ENCODE measurements at places on chromosomes 13 and 19. TPM values are rescaled to one million over a fixed set of nuclear protein-coding genes. Genes with fewer than 3 reads are reported as not detected.

LRRC8E gene
- 1.6 TPM for total RNA-seq

WDR87 gene
- not detected for total RNA-seq

CPAMD8 gene
- total RNA-seq, result 2.2 TPM

MEDAG gene
- total RNA-seq, result 30.2 TPM

HRC gene
- not detected for total RNA-seq

ZNF793 gene
- 3.8 TPM for total RNA-seq

MYCBP2 gene
- 85.8 TPM for total RNA-seq

ZNF468 gene
- total RNA-seq, result 16.3 TPM

NCR1 gene
- total RNA-seq, result not detected

TMEM238 gene
- total RNA-seq, result 0.35 TPM

FFAR3 gene
- not detected for total RNA-seq

ZNF816 gene
- 4.9 TPM for total RNA-seq

TNNI3 gene
- total RNA-seq, result not detected

TUBA3C gene
- total RNA-seq, result not detected

ERICH4 gene
- not detected for total RNA-seq

SPRED3 gene
- total RNA-seq, result 15.7 TPM

CYP4F12 gene
- total RNA-seq, result not detected

FCAR gene
- not detected for total RNA-seq

RNF225 gene
- total RNA-seq, result 0.58 TPM

ONECUT3 gene
- total RNA-seq, result not detected

SYCN gene
- total RNA-seq, result not detected

ZNF490 gene
- total RNA-seq, result 6.3 TPM

CEACAM4 gene
- not detected for total RNA-seq

KANK2 gene
- 77.9 TPM for total RNA-seq

DNAAF3 gene
- total RNA-seq, result 0.62 TPM

LILRA5 gene
- total RNA-seq, result not detected

AZU1 gene
- total RNA-seq, result not detected

PRR36 gene
- total RNA-seq, result not detected

TEX26 gene
- not detected for total RNA-seq

SIGLEC5 gene
- not detected for total RNA-seq

PPP1R37 gene
- 28.5 TPM for total RNA-seq

SULT2B1 gene
- not detected for total RNA-seq

TEKTIP1 gene
- total RNA-seq, result 0.73 TPM

IRS2 gene
- total RNA-seq, result 4.4 TPM

SIGLEC10 gene
- total RNA-seq, result not detected

CHAMP1 gene
- 21.2 TPM for total RNA-seq

NCAN gene
- total RNA-seq, result not detected

TMEM255B gene
- total RNA-seq, result 85.0 TPM

NALCN gene
- 4.4 TPM for total RNA-seq

REEP6 gene
- total RNA-seq, result 1.5 TPM

FUT6 gene
- not detected for total RNA-seq

CEACAM20 gene
- total RNA-seq, result not detected

KLK15 gene
- not detected for total RNA-seq

IGFL3 gene
- not detected for total RNA-seq

ECSIT gene
- total RNA-seq, result 32.4 TPM

ZNF835 gene
- not detected for total RNA-seq

ZNF723 gene
- not detected for total RNA-seq

LSM14A gene
- total RNA-seq, result 122 TPM

OR7C1 gene
- total RNA-seq, result not detected

EPSTI1 gene
- 3.1 TPM for total RNA-seq

ZNF878 gene
- not detected for total RNA-seq

TMEM150B gene
- not detected for total RNA-seq

IL11 gene
- not detected for total RNA-seq

APOC1 gene
- total RNA-seq, result 11.4 TPM
